ENCODE measurements at places on chromosomes 11 and 22. TPM values are rescaled to one million over a fixed set of nuclear protein-coding genes. Genes with fewer than 3 reads are reported as not detected.

Gene NCAM1
- 3.8 TPM for total RNA-seq

Gene IFTAP
- total RNA-seq = 25.2 TPM

Gene ROM1
- total RNA-seq = 12.7 TPM

Gene CHEK1
- total RNA-seq = 5.4 TPM

Gene OR10D3
- not detected for total RNA-seq

Gene KRTAP5-11
- not detected for total RNA-seq

Gene SMC1B
- total RNA-seq = not detected

Gene BUD13
- total RNA-seq = 18.8 TPM

Gene SLC17A6
- total RNA-seq = not detected

Gene MMP13
- total RNA-seq = not detected

Gene GRM5
- not detected for total RNA-seq

Gene GLYATL2
- not detected for total RNA-seq

Gene UBASH3B
- 15.3 TPM for total RNA-seq

Gene SCT
- not detected for total RNA-seq

Gene FAM180B
- not detected for total RNA-seq

Gene PARVG
- total RNA-seq = 38.0 TPM

Gene CDHR5
- total RNA-seq = not detected

Gene OR56A1
- total RNA-seq = not detected

Gene OR5P2
- total RNA-seq = not detected

Gene RIMBP3C
- total RNA-seq = not detected

Gene H19
- total RNA-seq = 569 TPM
